ENCODE measurements at places on chromosomes 2 and 18.

- no peak for DNase-seq
Observed at GRCh38 chr2:216083464-216084281, 2.0 kb downstream of the TMEM169 start.

GRCh38 chr18:63074981-63075404 lies 244.6 kb downstream of the BCL2 start:
- peak; percentile 86 for DNase-seq

DNA sequence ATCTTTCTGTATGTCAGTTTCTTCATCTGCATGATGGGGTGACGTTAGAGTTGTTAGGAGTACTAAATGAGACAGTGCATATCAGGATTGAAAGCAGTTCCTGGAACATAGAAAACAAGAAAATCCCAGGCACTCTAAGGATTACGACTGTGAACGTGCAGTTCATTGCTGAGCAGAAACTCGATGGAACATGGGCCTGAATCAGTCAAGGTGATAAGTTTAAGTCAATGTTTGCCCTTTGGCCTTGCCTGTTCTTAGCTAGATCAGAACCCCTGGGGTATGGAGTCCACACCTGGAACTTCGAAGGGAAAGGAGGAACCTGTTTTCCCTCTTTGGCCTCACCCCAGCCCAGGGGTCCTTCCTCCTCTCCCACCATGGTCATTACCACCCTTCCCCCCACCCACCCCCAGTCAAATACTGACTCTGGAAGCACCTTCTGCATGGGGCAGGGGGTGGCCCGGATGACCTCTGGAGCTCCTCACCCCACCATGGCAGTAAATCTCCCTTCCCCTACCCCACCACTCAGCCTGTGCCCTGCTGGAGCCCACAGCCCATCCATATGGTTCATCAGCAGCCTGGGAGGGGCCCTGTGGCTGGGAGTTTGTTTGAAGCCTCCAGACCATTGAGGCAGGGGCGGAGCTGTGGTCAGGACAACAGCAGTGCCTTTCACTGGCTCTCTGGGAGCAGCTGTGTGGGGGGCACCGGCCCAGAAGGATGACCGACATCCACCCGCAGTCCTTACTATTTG lies 164.1 kb downstream of the SMAD7 start:
- DNase-seq: no peak

DNA sequence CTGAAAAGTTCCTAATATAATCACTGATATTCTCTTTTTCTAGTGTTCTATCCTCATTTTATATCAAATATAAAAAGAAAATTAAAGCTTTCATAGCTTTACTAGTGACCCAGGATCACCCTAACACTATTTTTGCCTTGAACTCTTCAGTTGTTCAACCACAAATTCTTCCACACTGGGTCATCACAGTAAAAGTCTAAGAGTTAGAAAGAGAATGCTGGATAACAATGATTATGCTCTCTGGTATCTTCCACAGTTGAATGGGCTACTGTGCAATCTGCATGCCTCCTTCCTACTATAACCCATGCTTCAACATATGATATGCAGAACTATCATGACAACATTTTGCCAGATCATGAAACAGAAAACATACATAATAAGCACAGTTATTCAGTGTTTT lies 32.3 kb downstream of the CHN1 start:
- DNase-seq: peak; percentile 67

DNA sequence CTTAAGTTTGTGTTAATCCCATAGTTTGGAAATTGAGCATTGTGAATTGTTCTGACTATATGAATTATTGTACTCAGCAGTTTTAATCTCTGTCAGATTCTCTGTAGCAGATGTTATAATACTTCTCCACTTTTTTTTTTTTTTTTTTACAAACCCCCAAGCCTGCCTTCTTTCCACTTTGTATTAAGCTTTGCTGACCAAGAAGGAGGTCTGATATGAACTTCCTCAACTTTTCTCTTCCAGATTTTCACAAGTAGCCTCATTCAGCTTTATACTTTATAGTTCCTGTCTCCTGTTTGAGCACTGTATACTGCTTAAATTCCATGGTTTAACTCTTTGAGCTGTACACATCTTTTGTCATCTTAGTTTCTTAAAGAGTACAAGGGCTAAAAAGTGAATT lies 105.0 kb downstream of the HAUS1 start:
- no peak for DNase-seq

DNA sequence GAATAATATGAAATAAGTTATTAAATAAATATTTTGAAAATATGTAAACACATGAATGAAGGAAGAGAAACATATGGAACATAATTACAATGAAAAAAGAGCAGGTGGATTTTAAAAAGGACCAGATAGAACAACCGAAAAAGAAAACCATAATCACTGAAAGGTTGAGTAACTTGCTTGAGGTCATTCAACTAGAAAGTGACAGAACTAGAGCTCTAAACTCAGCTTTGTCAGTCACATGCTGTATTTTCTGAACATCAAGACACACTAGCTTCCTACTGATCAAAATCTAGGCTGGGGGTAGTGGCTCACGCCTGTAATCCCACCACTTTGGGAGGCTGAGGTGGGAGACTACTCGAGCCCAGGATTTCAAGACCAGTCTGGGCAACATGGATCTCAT lies 30.0 kb upstream of the ITGAV start:
- DNase-seq: no peak

GRCh38 chr2:73337828-73338227 lies 44.5 kb upstream of the EGR4 start:
- no peak for DNase-seq

Measured in AG08395 (cell line).